ENCODE measurements at places on chromosomes 4 and X.

- no peak for DNase-seq
Measured at GRCh38 chr4:189941005-189941450, 356 bp downstream of the FRG1 start.

GRCh38 chr4:82425478-82425877 is 4.8 kb downstream of the HNRNPDL start:
- no peak for DNase-seq

- no peak for DNase-seq
Measured at GRCh38 chr4:11149612-11150259, 279.0 kb downstream of the HS3ST1 start.

DNA sequence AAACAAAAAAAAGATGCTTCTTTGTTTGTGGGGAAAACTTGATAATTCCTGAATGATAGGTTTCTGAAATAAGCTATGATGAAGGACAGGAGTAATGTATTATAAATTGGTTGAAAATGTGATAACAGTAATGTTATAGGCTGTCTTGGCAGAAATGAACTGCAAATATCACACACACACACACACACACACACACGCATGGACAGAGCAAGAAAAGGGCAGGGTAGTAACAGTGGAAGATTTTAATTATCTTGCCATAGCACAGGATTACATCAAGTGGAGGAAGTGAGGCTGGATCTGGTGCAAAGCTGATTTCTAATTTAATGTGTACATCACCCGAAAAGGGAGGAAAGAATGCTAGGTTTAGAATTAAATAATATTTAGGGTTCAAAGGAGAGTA is 97.5 kb upstream of the CXXC4 start:
- DNase-seq = no peak

DNA sequence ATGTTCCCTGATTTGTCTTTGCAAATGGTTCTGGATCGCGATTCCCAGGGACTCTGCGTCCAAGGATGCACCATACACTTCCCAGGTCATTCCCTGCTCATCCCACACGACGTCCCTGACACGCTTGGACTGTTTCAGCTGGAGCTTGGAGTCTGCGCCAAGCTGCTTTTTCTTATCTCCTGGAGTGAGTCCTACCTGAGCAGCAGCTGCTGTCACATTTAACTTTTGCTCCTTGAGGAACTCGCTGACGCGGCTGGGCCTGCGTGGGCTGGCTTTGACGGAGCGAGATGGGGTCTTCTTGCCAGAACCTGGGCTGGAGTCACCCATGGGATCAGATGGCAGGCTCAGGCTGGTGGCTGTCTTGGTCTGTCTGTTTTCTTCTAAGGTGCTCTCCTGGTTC is 59.6 kb downstream of the GPRIN3 start:
- no peak for DNase-seq

DNA sequence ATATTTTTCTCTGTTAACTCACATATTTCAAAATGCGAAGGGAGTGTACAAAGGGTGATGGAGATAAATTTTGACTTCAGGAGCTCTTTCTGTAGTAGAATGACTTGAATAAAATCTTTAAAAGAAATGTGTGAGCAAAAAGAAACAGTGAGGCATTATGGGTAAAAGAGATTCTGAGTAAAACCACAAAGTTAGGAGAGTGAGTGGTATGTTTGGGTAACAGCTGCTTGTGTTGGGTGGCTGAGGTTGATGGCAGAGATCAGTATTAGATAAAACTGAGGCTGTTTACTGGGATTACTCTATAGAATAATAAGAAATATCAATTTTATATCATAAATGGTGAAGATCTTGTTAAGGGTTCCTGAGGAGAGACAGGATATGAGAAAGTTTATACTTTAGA is 434.2 kb upstream of the AMOT start:
- no peak for DNase-seq

DNA sequence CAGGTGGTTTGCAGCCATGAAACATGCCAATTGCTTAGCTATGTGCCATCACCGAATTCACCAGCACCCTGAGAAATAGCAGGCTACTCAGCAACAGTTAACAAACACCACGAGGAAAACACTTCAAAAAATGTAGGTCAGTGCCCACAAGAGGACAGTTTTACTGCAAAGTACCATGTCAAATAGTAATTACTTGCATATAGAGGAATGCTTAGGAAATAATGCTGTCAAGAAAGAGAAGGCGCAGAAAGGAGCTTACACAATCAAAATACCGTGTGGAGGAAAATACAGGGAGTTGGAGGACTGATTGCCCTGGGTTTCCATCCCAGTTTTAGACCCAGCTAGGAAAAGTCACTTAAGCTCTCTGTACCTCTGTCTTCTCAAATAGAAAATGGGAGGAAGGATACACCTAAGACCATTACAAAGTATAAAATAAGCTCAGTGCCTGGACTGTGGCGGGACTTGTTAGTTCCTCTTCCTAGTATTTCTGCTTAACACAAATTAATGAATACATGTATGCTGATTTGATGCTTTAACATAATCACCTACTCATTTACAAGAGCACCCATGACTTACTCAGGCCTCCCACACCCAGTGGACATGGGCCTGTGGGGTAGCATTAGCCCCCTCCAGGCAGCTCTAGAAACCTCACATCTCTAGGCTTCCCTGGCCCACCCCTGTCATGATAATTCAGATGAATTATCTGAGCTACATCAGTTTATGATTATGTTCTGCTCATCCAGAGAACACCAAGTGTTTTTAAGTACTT is 44.5 kb upstream of the IL21 start:
- DNase-seq = no peak

- no peak for DNase-seq
Measured at GRCh38 chr4:129140521-129140920, 44.6 kb downstream of the C4orf33 start.

DNA sequence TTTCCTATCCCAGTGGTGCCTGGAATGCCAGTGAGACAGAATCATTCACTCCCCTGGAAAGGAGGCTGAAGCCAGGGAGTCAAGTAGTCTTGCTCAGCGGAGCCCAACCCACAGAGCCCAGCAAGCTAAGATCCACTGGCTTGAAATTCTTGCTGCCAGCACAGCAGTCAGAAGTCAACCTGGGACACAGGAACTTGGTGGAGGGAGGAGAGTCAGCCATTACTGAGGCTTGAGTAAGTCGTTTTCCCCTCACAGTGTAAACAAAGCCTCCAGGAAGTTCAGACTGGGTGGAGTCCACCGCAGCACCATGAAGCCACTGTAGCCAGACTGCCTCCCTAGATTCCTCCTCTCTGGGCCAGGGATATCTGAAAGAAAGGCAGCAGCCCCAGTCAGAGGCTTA is 283.2 kb upstream of the CPEB2 start:
- DNase-seq = no peak

DNA sequence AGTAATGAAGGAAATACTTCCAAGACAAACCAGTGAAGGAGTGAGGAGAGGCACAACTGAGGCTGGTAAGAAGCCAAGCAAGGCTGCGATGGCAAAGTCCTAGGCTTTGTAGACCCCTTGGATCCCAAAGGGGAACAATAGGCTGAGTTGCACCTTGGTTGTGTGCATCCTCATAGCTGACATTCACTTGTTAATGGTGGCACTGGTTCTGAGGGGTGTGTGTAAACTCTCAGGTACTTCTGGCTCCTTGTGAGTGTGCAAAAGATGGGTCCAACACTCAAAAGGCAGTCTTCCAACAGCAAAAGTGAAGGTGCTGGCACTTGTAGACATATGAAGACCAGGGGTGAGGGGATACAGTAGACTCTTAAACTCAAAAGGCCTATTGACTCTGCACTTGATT is 60.5 kb downstream of the CCNG2 start:
- no peak for DNase-seq

DNA sequence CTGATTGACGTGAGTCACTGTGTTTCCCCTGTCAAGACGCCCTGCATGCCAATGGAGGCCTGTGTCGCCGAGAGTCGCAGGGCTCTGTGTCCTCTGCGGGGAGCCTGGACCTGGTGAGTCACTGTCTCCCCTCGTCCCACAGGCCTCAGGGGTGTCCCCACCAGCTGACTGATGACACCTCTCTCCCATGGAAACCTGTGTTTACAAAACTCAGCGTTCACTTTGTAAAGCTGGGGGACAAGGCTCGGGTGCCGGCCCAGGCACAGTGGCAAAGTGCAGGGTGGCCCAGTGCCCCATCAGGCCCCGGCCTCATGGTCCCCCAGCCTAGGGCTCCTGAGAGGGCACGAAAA is 21.2 kb upstream of the HGFAC start:
- DNase-seq = no peak
